ENCODE measurements at places on chromosomes 4 and X. TPM values are rescaled to one million over a fixed set of nuclear protein-coding genes. Genes with fewer than 3 reads are reported as not detected.
A peak's percentile ranks its signal among the peaks of the same experiment; 100 is the strongest.

The CC2D2A gene
- total RNA-seq: 49.8 TPM

The TEX13B gene
- total RNA-seq: not detected

The NKRF gene
- 9.7 TPM for total RNA-seq

GRCh38 chr4:85932500-85933290 lies 427.2 kb downstream of the MAPK10 start:
- H3K36me3 ChIP-seq: no peaks in the 10 kb centered on the region
- no peaks in the 10 kb centered on the region for H3K4me1 ChIP-seq
- no peaks in the 10 kb centered on the region for H3K27me3 ChIP-seq
- no peak for DNase-seq
- H3K4me3 ChIP-seq: no peak overlapping the region

GRCh38 chrX:75276666-75277065 lies 2.8 kb downstream of the UPRT start:
- no peak overlapping the region for H3K4me3 ChIP-seq
- DNase-seq: no peak
- no peaks in the 10 kb centered on the region for H3K4me1 ChIP-seq
- H3K27me3 ChIP-seq: no peaks in the 10 kb centered on the region

- H3K4me1 ChIP-seq: no peaks in the 10 kb centered on the region
- no peak for DNase-seq
- no peak overlapping the region for H3K4me3 ChIP-seq
- H3K36me3 ChIP-seq: no peaks in the 10 kb centered on the region
- H3K27ac ChIP-seq: peak overlapping the region; percentile 82
- H3K27me3 ChIP-seq: no peaks in the 10 kb centered on the region
Observed at GRCh38 chrX:100647739-100648138, 3.7 kb downstream of the SRPX2 start.
